ENCODE measurements at places on chromosomes 3 and 15.

GRCh38 chr3:141429371-141430035 lies 57.3 kb upstream of the RASA2 start:
- DNase-seq: no peak

DNA sequence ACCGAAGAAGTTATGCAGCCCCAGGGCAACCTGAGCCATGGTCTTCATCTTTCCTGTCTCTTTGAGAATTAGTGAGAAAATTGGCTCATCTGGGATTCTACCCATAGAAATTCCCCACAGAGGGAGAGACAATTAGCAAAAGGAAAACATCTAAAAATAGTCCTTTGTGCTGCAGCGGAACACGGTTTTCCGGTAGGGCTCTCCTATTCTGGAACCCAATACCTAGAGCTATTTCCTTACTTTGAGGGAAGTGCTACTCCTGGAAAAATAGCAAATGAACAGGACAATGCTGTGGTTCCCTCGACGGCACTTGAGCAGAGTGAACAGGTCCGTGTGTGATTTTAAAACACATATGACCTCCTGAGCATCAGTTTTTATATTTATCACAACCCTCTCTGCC lies 210.5 kb downstream of the FGF12 start:
- no peak for DNase-seq

DNA sequence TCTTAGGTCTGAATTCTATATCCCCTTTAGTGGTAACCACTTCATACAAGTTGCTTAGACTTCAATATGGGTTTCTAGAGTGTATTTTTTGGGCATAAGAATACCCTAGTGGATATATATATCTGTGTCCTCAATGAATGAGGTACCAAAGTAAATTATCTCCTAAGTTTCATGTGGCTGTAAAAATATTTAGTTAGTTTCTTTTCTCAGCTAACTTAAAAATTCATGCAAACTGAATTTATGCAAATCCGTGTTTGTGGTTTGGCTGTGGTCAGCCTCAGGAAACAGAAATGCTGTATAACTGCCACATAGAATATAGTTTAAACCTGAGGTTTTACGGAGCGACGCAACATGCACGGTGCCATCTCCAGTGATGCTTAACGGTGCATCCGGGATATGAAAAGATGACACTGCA lies 80.3 kb downstream of the PEX5L start:
- DNase-seq: no peak

DNA sequence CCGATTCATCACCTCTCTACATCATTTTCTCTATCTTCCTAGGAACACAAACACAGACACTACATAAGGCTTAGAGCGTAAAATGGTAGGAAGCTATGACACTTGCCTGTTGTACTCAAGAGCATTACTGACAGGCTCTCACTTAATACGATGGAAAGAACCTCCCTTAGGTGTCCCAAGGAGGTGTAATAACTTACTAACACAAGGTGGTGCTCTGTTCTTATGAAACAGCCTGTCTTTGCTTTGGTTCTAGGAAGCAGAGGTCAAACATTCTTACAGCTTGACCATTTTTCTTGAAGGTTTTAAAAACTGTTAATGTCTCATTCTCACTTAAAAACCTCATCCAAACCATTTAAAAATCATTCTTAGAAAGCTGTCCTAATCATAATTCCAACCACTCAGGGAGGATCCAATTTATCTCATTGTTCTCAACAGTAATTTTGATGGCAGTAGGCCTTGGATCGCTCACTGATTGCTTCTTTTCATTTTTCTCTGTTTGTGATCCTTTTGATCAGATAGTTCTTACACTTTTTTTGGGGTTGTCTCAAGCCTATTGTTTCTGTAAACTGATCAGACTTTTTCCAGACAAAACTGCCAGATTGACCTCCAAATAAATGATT lies 317.8 kb upstream of the AGTR1 start:
- no peak for DNase-seq

GRCh38 chr3:44906997-44907396 lies 32.6 kb downstream of the TGM4 start:
- no peak for DNase-seq

DNA sequence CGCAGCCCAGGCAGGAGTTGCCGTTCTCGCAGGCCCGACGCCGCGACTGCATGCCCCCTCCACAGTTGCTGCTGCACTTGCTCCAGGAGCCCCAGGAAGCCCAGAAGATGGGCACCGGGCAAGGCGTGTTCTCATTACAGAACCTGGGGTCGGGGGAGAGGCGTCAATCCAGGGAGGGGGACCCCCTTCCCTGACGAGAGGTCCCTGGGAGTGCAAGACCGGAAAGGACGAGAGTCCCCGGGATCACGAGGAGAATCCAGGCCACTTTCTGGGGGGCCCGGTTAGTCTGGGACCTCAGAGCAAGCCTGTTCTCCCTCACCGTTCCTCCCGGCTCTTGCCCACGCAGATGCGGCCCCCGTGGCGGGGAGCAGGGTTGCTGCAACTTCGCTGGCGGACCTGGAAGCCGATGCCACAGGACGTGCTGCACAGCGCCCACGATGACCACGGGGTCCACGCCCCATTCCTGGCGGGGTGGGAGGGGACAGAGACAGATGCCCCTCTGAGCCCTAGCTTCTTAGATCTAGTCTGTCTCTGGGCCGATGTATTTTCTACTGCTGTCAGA lies 113.9 kb downstream of the SEMA5B start:
- DNase-seq: no peak

GRCh38 chr3:46206282-46207015 lies 1.7 kb downstream of the CCR1 start:
- DNase-seq: no peak

- no peak for DNase-seq
These were observed 201.4 kb downstream of the PLOD2 start for GRCh38 chr3:145959457-145960088.

DNA sequence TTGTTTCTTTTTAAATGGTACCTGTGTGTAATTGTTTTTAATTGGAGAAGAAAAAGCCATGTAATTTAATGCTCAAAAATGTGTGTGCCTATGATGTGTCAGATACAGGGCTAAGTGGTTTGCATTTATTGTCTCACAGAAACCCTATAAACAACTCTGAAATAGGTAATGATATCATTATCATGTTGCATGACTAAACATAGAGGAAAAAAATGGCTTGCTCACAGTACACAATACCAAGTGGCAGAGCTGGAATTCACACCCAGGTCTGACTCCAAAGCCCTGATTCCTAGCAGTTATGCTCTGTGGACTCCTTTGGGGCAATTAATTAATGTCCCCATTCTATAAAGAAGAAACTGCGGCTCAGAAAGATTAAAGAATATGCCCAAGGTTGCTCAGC lies 237.4 kb upstream of the TRIM42 start:
- no peak for DNase-seq

GRCh38 chr3:48915296-48915695 lies 3.3 kb upstream of the ARIH2 start:
- DNase-seq: no peak

DNA sequence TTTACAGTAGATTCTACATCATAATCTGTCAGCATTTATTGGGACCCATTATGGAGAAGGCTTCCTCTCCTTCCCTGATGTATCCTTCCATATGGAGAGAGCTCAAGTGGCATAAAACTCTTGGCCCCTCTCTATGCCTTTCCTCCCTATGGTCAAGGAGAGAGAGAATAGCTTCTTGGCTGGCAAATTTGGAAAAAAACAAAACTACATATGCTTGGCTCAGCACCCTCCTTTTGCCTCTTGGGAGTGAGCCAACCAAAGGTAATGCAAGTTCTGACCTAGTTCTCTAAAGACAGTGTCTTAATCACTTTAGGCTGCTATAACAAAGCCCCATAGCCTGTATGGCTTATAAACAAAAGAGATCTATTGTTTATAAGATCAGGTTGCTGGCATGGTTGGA lies 37.5 kb downstream of the C3orf70 start:
- no peak for DNase-seq

DNA sequence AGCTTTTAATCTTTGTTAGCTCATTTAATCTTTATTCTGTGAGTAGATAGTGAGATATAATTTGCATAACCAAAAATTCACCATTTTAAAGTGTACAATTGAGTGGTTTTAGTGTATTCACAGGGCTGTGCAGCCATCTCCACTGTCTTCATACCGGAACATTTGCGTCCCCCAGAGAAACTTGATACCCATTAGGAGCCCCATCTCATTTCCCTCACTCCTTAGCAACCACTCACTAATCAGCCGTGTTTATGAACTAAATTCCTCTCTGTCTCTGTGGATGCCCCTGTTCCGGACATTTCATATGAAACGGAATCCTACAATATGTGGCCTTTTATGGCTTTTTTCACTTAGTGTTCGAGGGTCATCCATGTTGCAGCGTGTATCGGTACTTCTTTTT lies 38.2 kb downstream of the PAK2 start:
- no peak for DNase-seq

DNA sequence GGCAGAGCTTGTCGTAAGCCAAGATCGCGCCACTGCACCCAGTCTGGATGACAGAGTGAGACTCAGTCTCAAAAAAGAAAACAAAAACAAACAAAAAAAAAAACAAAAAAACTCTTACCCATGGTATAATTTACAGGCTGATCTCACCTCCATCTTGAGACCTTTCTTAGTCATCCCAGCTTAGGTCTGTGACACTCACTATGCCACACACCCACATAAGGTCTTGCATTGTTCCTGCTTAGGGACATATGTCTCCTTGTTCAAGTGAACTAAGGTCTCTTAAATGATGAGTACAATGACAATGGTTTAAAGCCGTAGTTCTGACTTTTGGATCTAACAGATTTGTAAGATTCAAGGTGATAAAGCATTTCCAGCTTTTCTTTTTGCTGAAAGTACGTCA lies 360.2 kb upstream of the ARHGEF26 start:
- DNase-seq: no peak

DNA sequence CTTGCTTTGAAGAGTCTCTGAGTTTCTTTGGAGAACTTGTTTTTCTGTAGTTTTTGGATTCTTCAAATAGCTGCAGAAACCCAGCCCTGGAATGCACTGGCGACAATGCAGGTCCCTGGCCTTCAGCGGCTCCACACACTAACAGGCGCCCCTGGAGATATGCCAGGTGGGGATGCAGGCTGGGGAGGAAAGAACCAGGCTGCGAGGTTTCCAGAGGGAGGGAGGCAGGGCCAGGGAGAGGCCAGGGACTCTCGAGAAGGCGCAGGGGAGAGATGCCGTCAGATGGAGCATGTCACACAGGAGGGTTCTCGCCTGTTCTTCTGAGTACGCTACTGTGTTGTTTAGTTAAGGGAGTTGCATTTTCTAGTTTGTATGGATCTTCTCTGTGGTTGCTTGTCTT lies 283.1 kb downstream of the GABRG3 start:
- DNase-seq: no peak

DNA sequence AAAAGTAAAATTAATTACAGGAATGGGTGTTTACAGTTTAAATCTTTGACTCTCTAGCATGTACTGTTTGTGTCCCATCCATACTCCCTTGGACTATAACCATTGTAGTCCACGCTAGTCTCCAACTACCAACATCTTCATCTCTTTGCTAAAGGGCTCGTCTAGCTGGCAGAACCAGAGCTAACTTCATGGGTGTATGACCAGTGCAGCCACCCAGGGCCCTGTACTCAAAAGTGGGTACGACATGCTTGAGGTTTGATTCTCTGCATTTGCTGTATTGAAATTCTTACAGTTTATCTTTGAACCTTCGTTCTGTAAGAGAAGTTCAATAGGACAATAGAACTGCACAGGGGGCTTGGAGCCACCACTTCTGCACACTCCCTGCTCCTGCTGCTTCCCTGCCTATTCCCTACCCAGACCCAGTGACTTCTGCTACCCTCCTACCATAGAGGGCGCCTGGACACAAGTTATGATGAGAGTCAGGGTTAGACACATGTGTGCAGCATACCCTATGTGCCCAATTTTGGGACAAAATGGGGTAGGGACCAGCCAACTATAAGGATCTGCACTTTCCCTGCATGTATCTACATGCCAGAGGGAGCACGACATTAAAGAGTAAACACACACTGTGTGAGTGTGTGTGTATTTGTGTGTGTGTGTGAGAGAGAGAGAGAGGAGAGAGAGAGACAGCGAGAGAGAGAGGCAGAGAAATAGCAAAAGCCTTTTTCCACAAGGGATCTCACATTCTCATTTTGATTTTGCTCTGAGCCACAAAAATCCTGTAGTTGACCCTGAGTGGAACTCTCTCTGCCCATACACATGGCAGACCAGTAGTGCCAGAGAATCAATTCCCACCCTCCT lies 59.0 kb upstream of the NECTIN3 start:
- DNase-seq: no peak

Data from activated T-cell treated with anti-CD3 and anti-CD28 coated beads for 24 hours (primary cell).